Non-pigmented ciliary epithelial cell (primary cell): ENCODE measurements at places on chromosomes 2 and 18.

DNA sequence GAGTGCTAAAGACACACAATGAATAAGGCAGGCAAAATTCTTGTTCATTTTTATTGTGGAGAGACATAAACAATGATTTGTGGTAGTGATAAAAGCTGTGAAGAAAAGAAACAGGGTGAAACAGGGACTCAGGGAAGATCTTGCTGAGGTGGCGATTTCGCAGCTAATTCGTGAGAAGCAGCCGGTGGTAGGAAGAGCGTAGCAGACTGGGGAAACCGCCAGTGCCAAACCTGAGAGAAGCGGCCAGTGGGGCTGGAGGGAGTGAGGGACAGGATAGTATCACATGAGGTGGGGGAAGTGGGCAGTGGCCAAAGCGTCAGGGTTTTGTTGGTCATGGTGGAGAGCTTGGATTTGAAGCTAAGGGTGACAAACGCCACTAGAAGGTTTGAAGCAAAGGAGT, 42.3 kb downstream of the TMEM178A start:
- no peak for DNase-seq

GRCh38 chr2:232888099-232888836, 18.2 kb downstream of the SNORC start:
- DNase-seq: no peak

DNA sequence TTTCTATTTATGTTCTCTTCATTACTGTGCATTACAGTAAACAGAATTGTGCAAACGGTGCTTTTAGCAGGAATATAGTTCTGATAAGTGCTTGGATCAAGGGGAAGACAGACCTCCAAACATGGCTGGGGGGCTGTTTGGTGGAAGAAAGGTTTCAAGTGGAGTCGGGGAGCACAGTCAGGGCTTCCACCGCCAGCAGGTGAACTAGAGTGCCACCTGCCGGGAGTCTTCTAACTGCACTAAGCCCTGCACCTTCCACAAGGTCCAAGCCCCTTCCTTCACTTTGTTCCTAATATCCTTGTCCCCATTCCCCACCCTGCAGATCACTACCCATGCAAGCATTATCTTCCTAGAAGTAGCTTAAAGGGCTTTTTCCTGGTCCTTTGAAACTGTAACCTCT, 11.1 kb downstream of the ONECUT2 start:
- DNase-seq: no peak

- DNase-seq: no peak
Observed at GRCh38 chr2:76921006-76921405, 601.2 kb downstream of the LRRTM4 start.

DNA sequence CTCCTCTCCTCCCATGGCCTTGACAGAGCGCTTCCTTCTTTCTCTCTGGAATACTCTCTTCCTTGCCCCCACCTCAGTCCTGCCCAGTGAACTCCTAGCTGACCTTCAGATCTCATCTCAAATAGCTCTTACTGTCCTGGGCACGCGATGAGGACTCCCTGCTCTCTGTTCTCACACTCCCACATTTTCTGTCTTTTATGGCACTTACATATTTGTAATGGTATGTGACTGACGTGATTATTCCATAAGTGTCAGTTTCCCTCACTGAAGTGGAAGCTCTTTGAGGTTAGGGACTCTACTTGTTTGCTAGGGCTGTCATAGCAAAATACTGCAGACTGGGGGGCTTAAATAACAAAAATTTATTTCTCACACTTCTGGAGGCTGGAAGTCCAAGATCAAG, 1.7 kb upstream of the DYSF start:
- DNase-seq: no peak

- DNase-seq: no peak
Observed at GRCh38 chr2:142065700-142066099, 65.1 kb downstream of the LRP1B start.

- DNase-seq: no peak
Observed at GRCh38 chr2:43095533-43096295, 130.7 kb downstream of the ZFP36L2 start.

DNA sequence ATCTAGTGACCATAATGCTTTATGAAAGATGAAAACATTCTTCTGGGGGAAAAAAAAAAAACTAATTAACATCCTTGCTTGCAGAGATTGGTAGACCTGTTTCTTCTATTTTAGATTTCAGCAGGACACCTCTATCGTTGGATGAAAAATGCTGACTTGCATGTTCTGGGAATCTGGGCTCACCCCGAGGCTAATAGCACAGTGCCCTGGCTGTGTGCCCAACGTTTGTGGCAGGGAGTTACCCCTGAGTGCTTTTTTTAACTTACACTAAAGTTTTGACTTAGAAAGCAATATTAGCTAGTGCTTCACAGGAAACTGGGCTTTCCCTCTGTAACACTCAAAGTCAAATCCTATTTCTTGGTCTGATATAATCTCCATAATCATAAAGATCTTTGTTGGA, 233.2 kb downstream of the SLC8A1 start:
- DNase-seq: no peak
